ENCODE measurements at places on chromosomes 2 and 18.
A peak's percentile ranks its signal among the peaks of the same experiment; 100 is the strongest.

DNA sequence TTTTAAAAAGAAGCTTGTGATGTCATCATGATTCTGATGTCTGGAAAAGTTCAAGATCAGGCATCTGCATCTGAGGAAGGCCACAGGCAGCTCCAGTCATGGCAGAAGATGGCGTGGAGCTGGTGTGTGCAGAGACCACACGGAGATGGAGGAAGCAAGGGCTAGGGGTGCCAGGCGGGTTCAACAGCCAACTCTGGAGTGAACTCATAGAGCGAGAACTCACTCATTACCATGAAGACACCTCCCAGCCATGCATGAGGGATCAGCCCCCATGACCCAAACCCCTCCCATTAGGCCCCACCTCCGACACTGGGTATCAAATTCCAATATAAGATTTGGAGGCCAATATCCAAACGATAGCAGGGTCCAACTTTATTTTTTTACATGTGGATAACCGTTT lies 61.6 kb downstream of the KCNG2 start:
- no peaks in the 10 kb centered on the region for H3K36me3 ChIP-seq
- no peak for DNase-seq
- no peaks in the 10 kb centered on the region for H3K4me1 ChIP-seq
- H3K4me3 ChIP-seq, result no peak overlapping the region

DNA sequence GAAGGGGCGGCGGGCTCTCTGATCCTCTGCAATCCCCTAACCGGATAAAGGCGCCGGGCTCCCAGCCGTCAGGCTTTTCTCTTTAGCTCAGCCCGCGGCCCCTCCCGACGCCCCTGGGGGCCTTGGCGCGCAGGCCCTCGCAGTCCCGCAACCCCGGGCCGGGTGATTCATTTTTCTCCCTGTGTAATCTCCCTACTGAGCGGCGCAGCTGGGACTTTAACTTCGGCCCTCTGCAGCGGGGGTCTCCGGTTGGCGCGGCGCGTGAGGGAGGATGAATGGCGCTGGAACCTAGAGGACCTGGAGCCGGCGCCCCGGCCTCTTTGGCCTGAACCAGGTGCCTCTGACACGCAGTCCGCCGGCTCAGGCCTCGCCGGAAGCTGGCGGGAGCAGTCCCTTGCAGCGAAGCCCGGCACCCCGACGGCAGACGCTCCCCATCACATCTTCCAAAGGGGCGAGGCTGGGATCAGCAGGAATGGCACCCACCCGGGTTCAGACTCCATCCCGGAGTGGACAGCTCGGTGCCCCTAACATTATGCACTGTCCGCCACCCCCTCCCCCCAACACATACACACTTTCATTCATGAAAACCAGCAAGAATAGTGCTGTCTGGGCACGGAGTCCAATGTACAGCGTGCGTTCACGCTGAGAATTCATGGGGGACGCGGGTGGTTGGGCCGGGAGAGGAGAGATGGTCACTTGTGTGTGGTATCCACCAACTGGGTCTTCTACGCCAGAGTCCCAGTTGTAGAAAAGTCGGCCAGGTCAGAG lies 1.2 kb downstream of the CNGA3 start:
- no peak overlapping the region for H3K27ac ChIP-seq
- no peak for DNase-seq
- no peak overlapping the region for H3K4me3 ChIP-seq

DNA sequence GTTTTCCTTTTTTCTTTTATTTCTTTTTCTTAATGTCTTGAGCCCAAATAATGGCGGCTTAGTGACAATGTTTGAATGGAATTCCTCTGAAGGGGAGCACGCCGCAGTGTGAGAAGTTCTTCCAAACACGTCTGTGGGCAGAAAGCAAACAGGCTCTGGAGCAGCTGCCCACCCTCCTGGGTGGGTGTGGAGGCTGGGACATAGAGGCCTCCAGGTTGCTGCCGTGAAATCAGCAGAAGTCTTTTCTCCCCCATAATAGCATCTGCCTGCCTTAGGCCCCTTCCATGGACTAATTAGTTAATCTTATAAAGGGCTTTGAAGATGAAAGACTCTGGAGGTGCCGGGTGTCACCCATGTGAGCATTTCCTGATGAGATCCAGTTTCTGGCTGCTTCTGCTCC lies 213.9 kb downstream of the SH3RF3 start:
- no peak for DNase-seq
- no peak overlapping the region for H3K27ac ChIP-seq
- no peaks in the 10 kb centered on the region for H3K27me3 ChIP-seq

DNA sequence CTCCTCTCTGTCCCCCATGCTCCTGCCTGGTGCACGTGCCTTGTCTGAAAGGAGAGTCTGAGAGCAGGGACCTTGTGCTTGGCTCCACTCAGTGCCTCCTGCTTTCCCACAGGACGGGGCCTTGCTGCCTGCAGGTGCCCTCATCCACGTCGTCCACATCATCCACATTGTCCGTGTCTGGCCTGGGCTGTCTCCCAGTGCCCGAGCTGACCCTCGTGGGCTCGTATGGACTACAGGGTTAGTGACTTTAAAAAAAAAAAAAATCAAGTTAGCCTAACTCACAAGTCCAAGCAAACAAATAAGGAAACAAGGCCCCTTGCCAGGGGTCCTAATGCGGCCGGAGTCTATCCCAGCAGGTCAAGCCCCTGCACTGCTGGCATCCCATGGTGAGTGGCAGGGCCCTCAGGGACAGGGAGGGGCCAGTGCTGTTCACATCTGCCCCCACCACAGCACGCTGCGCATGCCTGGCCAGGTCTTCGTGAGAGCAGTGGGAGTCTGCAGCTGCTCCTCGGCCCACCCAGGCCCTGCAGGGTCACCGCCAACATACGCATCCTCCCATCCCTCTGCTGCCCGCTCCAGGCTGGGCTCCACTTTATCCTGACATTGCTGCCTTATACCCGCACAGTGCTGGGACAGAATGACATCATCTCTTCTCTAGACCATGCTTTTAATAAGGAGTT lies 232.6 kb downstream of the NDUFA10 start:
- H3K27ac ChIP-seq, result no peak overlapping the region
- H3K4me1 ChIP-seq, result no peaks in the 10 kb centered on the region
- no peak overlapping the region for H3K4me3 ChIP-seq
- no peaks in the 10 kb centered on the region for H3K27me3 ChIP-seq
- no peaks in the 10 kb centered on the region for H3K36me3 ChIP-seq

- H3K36me3 ChIP-seq, result no peaks in the 10 kb centered on the region
- H3K4me3 ChIP-seq, result no peak overlapping the region
- H3K4me1 ChIP-seq, result no peaks in the 10 kb centered on the region
- no peak for DNase-seq
Measured at GRCh38 chr2:239499726-239500573, 99.1 kb upstream of the HDAC4 start.

DNA sequence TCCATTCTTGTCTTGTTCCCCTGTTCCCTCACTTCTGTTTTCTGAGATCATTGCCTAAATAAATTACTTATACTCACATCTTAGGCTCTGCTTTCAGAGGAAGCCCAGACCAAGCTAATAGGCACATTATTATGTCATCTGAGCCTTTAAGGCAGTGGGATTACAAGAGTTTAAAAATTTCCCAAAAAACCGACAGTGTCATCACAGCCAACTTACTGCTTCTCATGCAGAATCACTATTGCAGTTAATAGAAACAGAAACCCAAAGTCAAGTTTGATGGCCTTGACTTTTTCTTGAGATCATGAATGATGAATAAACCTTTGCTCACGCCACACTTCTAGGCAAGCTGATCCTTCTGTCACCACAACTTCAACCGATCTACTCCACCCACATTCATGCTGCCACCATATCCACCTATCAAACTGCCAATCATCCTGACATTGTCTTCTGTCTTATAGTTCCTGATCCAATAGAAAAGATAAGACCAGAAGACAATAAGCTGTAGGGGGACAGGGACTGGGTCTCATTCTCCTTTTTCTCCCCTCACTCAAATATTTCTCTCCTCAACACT lies 142.7 kb upstream of the CREB1 start:
- H3K27ac ChIP-seq, result no peak overlapping the region
- H3K4me3 ChIP-seq, result no peak overlapping the region
- no peaks in the 10 kb centered on the region for H3K4me1 ChIP-seq

DNA sequence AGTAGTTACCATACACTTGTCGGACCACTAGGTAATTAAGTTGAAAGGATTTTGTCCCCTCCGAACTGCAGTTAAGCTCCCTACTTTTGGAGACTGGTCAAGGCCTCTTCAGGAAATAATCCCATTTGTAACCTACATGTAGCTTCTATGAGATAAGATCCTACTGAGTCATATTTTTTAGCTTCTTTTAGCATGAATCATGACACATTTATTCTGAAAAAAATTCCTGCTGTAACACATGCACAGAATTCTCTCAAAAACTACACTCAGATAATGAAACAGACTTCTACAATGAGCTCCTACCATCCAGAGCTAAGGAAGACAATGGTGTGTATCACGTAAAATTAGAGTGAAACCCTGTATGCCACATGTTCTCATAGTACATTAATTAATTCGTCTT lies 100.7 kb upstream of the CCDC195 start:
- no peak overlapping the region for H3K4me3 ChIP-seq
- no peaks in the 10 kb centered on the region for H3K27me3 ChIP-seq
- no peak overlapping the region for H3K27ac ChIP-seq
- no peaks in the 10 kb centered on the region for H3K4me1 ChIP-seq

DNA sequence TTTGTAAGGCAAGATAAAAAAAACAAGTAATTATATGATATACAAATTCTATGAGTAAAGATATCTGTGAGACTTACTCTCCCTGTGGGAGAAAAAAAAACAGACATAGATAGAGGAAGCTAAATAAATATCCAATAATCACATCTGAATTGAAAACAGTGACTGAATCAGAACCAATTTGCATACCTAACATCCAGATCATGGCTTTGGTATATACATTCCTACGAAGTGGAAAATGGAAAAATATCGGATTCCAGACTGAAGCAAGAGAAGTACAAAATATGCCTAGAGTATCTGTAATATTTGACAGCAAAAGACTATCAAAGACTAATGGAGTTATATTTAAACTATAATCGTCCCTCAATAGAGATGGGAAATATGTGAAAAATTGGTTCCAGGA lies 1108.1 kb upstream of the CHAC2 start:
- no peaks in the 10 kb centered on the region for H3K27me3 ChIP-seq
- no peak overlapping the region for H3K4me3 ChIP-seq
- no peak for DNase-seq
- no peaks in the 10 kb centered on the region for H3K36me3 ChIP-seq
- no peak overlapping the region for H3K27ac ChIP-seq

DNA sequence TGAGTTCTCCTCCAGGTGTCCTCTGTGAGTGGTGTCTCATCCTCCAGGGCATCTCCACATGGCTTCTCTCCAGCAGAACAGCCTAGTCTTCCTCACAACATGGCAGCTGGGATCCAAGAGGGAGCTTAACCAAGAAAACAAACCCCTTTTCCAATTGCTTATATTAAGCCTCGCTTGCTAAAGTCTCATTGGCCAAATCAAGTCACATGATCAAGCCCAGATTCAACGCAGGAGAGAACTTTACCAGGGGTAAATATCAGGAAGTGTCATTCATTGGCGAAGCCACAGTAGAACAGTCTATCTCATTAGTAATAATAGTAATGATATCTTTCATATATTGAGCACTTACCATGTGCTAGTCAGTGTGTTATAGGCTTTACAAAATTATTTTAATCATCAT lies 53.1 kb downstream of the CDC42EP3 start:
- H3K27ac ChIP-seq, result peak overlapping the region; percentile 4
- no peaks in the 10 kb centered on the region for H3K27me3 ChIP-seq
- H3K4me1 ChIP-seq, result peaks cover 13% of the 10 kb centered on the region
- H3K4me3 ChIP-seq, result no peak overlapping the region

GRCh38 chr18:5759194-5759593 lies 136.1 kb downstream of the TMEM200C start:
- DNase-seq, result no peak
- no peaks in the 10 kb centered on the region for H3K36me3 ChIP-seq
- H3K27ac ChIP-seq, result no peak overlapping the region
- no peaks in the 10 kb centered on the region for H3K4me1 ChIP-seq
- H3K27me3 ChIP-seq, result no peaks in the 10 kb centered on the region
- no peak overlapping the region for H3K4me3 ChIP-seq

GRCh38 chr2:38528008-38528442 lies 74.7 kb downstream of the HNRNPLL start:
- H3K27ac ChIP-seq, result no peak overlapping the region
- peaks cover 3% of the 10 kb centered on the region for H3K4me1 ChIP-seq
- no peak overlapping the region for H3K4me3 ChIP-seq
- H3K36me3 ChIP-seq, result no peaks in the 10 kb centered on the region
- H3K27me3 ChIP-seq, result peaks cover 4% of the 10 kb centered on the region

DNA sequence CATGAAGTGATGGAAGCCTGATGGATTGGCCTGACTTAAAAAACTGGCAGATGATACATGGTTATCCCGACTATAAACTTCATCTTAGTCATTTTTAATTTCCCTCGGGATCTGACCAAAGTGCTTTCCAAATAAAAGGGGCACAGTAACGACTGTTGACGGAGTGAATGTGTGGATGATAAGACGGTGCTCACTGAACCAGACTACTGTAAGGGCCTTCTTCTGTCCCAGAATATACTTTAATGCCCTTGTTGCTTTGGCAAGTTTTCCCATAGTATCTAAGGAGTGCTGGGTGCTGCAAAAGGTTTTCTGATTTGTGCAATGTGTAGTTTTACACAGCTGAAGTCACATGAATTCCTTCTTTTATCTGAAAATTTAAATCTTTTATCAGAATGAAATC lies 373.5 kb downstream of the DSEL start:
- no peaks in the 10 kb centered on the region for H3K27me3 ChIP-seq
- H3K36me3 ChIP-seq, result no peaks in the 10 kb centered on the region
- H3K4me3 ChIP-seq, result no peak overlapping the region
- no peak overlapping the region for H3K27ac ChIP-seq
- no peaks in the 10 kb centered on the region for H3K4me1 ChIP-seq
- no peak for DNase-seq

GRCh38 chr2:236552581-236553363 lies 16.9 kb upstream of the ACKR3 start:
- H3K27me3 ChIP-seq, result no peaks in the 10 kb centered on the region
- H3K4me1 ChIP-seq, result peaks cover 88% of the 10 kb centered on the region
- no peak overlapping the region for H3K4me3 ChIP-seq
- H3K36me3 ChIP-seq, result peaks cover 3% of the 10 kb centered on the region
- peak overlapping the region; percentile 66 for H3K27ac ChIP-seq

- no peak overlapping the region for H3K27ac ChIP-seq
- no peak overlapping the region for H3K4me3 ChIP-seq
Measured at GRCh38 chr2:213288913-213289700, 4.8 kb downstream of the SPAG16 start.

- no peak for DNase-seq
- no peak overlapping the region for H3K27ac ChIP-seq
- no peaks in the 10 kb centered on the region for H3K4me1 ChIP-seq
- no peak overlapping the region for H3K4me3 ChIP-seq
- H3K27me3 ChIP-seq, result no peaks in the 10 kb centered on the region
- no peaks in the 10 kb centered on the region for H3K36me3 ChIP-seq
Measured at GRCh38 chr2:204081487-204082425, 145.2 kb downstream of the ICOS start.

DNA sequence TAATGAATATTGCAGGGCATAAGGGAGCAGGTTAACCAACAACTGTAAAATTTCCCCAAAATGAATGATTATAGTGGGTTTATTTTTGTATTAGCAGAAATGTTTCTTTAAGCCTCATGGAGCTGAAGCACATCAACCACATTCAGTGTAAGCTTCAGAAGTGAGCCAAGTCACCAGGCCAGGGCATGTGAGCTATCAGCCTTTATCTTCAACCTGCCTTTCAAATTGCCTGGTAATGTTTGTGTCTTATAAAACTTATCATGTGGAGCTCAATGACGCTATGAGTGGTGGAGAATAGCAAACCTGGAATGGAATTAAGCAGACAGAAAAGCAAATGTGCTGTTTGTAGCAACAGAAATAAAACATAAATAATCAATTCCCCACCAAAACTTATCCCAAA lies 1068.4 kb downstream of the LRP1B start:
- H3K36me3 ChIP-seq, result no peaks in the 10 kb centered on the region
- DNase-seq, result no peak
- no peak overlapping the region for H3K27ac ChIP-seq
- H3K4me1 ChIP-seq, result no peaks in the 10 kb centered on the region

Data from thymus (tissue), 14 donors.